SW 1271 (cell line): ENCODE measurements at places on chromosomes 12 and 14.

DNA sequence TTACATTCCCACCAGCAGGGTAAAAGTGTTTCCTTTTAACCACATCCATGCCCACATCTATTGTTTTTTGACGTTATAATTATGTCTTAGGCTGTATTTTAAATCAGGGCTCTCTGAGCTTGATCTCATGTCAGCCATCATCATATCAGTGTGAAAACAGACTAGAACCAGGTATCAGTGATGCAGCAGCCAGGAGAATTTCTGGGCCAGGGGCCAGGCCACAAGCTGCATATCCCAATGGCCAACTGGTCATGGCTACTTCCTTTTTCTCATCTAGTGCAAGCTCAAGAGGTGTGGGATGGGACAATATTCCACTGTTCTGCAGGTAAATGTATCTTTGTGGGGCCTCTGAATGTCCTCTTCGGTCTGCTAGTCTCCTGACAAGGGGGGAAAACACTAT lies 125.1 kb downstream of the CRADD start:
- no peak for DNase-seq

GRCh38 chr14:24395609-24396582 lies 2.9 kb upstream of the NYNRIN start:
- DNase-seq: no peak

- DNase-seq: peak; percentile 12
These were observed 20.5 kb downstream of the FOXN4 start for GRCh38 chr12:109288571-109288970.

DNA sequence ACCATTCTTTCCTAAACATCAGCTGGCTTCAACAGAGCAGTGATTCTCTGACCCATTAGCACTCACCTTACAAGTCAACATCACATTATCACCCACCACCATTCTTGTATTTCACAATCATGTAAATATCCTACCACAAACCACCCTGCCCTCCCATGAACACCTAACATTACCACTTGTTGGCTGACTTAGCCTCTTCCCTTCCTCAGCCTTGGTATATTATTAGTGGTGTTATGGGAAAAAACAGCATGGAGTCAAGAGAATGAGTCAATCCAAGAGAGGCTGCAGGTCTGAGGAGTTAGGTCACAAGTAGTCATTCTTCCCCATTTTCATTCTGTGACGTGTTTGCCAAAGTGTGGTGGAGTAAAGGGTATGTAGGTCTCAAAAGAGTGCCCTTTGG lies 22.3 kb upstream of the MGP start:
- DNase-seq: no peak

GRCh38 chr14:33287189-33287588 lies 348.5 kb downstream of the NPAS3 start:
- DNase-seq: no peak

DNA sequence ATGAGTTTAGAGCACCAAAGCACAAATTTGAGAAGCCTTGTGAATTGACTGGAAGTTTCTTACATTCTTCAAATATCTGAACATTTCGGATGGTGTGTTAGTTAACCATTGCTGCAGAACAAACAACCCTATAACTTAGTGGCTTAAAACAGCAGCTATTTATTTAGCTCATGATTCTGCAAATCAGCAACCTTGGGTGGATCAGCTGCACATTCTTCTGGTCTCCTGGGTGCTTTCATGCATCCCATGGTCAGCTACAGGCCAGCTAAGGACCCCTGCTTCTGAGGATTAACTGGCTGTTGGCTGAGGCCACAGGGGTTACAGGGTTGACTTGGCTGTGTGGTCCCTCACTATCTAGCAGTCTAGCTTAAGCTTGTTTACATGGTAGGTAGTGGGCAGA lies 114.0 kb upstream of the HIF1A start:
- no peak for DNase-seq

- no peak for DNase-seq
These were observed 44.7 kb downstream of the CPM start for GRCh38 chr12:68888243-68888642.

GRCh38 chr12:56101045-56101444 lies 3.3 kb upstream of the PA2G4 start:
- no peak for DNase-seq

DNA sequence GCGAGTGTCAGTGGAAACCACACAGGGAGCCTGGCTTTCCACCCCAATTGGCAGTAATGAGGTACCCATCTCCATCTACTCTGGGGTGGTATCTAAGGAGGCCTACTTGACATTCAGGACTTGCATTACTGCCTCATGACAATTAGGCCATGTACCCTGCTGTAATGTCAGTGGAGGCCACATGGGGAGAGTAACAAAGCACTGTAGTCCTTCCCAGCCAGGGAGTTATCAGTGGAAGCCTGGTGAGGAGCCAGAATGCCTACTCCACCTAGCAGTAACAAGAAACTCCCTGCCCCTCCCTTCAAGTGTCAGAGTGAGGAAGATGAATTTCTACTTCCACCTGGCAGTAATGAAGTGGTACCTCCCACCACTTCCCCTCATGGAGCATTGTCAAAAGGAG lies 12.5 kb downstream of the TIMM9 start:
- no peak for DNase-seq

DNA sequence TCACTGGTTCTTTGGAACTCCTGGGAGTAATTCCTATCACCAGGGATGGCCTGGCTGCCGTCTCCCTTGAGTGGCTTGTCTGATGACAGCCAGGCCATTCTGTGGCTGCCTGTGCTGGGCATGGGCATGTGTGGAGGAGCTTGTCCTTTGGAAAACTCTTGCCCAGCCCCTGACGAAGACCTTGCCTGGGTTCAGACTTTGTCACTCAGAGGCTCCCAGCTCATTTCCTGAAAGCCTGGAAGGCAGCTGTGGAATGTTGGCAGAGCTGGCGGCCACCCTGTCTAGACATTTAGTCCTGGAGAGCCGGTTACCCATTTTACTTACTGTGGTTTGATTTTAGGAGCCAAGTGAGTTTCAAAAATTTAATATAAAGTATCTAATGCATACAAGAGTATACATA lies 34.0 kb downstream of the TUNAR start:
- DNase-seq: no peak

GRCh38 chr12:110039085-110039807 lies 9.1 kb downstream of the C12orf76 start:
- peak; percentile 93 for DNase-seq

DNA sequence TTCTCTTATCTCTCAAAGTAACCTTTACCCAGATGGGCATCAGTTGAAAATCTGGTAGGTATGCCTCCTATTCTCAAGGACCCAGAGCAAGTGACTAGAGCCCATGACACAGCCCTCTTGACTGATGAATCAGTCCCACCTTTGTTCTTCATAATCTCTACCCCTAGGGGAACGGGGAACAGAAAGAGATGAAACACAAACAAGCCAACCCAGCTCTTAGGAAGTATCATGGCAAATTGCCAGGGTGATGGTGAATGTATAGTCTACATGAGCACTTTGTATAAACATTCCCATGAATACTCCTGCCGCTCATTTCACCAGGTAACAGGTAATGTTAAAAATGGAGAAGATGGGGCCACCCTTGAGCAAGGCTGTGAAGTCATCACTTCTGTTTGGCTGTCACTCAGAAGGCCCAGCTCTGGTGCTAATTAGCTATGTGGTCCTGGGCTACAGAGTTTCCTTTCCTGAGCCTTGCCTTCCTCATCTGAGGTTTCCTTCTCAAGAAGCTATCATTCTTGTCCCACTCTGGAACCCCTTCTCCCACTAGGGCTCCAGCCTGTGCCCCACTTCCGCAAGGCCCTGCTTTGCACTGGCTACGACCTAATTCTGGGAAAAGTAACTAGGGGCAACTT lies 161.7 kb downstream of the ANO2 start:
- no peak for DNase-seq
